H1 (cell line): ENCODE measurements at places on chromosomes 12 and 14.

GRCh38 chr12:109753054-109753401, 39.4 kb downstream of the FAM222A start:
- H3K27me3 ChIP-seq: no peaks in the 10 kb centered on the region
- no peaks in the 10 kb centered on the region for H3K36me3 ChIP-seq
- H3K27ac ChIP-seq: no peak overlapping the region
- no peak for DNase-seq
- H3K4me3 ChIP-seq: no peak overlapping the region
- peaks cover 2% of the 10 kb centered on the region for H3K4me1 ChIP-seq

DNA sequence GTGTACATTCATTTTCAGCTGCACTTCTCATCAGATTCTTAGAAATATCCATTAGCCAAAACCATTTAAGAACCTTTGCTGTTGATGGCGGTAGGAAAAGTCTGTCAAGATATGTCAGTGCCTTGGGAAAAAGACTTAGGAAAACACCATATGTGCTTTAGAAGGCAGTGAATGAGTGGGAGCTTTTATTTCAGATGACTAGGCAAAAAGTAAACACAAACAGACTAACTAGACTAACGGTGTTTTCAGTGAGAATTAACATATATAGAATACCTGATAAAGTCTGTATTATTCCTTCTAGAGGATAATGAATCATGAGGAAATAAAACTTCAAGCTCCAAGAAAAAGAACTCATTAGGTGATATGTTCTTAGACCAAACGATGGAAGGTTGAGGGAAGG, 418.9 kb downstream of the NAV3 start:
- no peak overlapping the region for H3K4me3 ChIP-seq
- H3K36me3 ChIP-seq: no peaks in the 10 kb centered on the region
- H3K27ac ChIP-seq: no peak overlapping the region
- no peaks in the 10 kb centered on the region for H3K27me3 ChIP-seq
- H3K4me1 ChIP-seq: no peaks in the 10 kb centered on the region

DNA sequence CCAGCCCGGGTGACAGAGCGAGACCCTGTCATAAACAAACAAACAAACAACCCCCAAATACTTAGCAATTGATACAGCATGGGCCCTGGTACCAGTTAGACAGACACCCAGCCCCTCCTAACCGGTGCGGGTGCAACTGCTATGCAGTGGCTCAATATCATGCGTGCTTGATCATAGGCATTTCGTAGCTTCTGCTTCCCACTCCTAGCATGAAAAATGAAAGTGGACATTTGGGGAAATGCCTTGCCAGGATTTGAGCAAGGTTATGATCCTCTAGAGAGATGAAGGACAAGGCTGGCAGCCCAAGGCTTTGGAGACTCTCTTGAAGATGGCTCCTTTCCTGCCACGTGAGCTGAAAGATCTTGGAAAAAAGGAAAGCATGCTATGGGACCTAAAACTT, 13.7 kb downstream of the FGF6 start:
- no peaks in the 10 kb centered on the region for H3K27me3 ChIP-seq
- H3K36me3 ChIP-seq: no peaks in the 10 kb centered on the region
- H3K4me1 ChIP-seq: no peaks in the 10 kb centered on the region
- no peak for DNase-seq
- no peak overlapping the region for H3K27ac ChIP-seq

DNA sequence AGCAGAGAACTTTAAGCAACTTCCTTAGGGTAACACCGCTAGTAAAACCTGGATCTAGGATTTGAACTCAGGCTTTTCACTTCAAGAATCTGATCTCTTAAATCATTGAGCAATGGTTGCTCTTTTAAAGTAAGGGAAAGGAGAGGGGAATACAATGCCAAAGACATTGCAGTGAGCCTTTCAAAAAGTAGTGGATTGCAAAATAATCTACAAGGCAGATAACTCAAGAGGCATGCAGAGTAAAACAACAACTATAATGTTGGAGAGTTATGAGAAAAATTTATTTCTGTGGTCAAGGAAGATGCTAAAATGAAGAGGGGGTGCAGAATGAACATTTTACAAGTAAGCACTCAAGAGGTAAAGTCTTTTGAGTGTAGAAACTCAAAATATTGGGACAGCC, 432.6 kb downstream of the C12orf50 start:
- no peaks in the 10 kb centered on the region for H3K27me3 ChIP-seq
- DNase-seq: no peak
- no peak overlapping the region for H3K27ac ChIP-seq
- no peaks in the 10 kb centered on the region for H3K4me1 ChIP-seq
- H3K36me3 ChIP-seq: no peaks in the 10 kb centered on the region

- no peaks in the 10 kb centered on the region for H3K36me3 ChIP-seq
- H3K27me3 ChIP-seq: no peaks in the 10 kb centered on the region
- H3K4me1 ChIP-seq: no peaks in the 10 kb centered on the region
- H3K4me3 ChIP-seq: no peak overlapping the region
- DNase-seq: no peak
- H3K27ac ChIP-seq: no peak overlapping the region
Measured at GRCh38 chr14:78683206-78683605, 513.0 kb downstream of the NRXN3 start.

- no peak overlapping the region for H3K4me3 ChIP-seq
- no peak overlapping the region for H3K27ac ChIP-seq
- H3K36me3 ChIP-seq: no peaks in the 10 kb centered on the region
- H3K27me3 ChIP-seq: no peaks in the 10 kb centered on the region
Measured at GRCh38 chr14:64098120-64098519, 196.1 kb downstream of the ESR2 start.

- H3K36me3 ChIP-seq: no peaks in the 10 kb centered on the region
- H3K27ac ChIP-seq: no peak overlapping the region
- peak; percentile 45 for DNase-seq
- H3K4me1 ChIP-seq: no peaks in the 10 kb centered on the region
- no peaks in the 10 kb centered on the region for H3K27me3 ChIP-seq
Measured at GRCh38 chr14:62546862-62547474, 498.3 kb downstream of the KCNH5 start.

- DNase-seq: no peak
- H3K27me3 ChIP-seq: no peaks in the 10 kb centered on the region
- H3K27ac ChIP-seq: no peak overlapping the region
- no peak overlapping the region for H3K4me3 ChIP-seq
- H3K36me3 ChIP-seq: no peaks in the 10 kb centered on the region
- H3K4me1 ChIP-seq: no peaks in the 10 kb centered on the region
Measured at GRCh38 chr12:34341362-34341733, 319.1 kb downstream of the ALG10 start.

GRCh38 chr12:112615196-112615595, 176.4 kb upstream of the RPH3A start:
- H3K27ac ChIP-seq: no peak overlapping the region
- no peaks in the 10 kb centered on the region for H3K36me3 ChIP-seq
- DNase-seq: no peak
- H3K27me3 ChIP-seq: peaks cover 1% of the 10 kb centered on the region; the same call in 1 of the 2 replicates
- no peak overlapping the region for H3K4me3 ChIP-seq

DNA sequence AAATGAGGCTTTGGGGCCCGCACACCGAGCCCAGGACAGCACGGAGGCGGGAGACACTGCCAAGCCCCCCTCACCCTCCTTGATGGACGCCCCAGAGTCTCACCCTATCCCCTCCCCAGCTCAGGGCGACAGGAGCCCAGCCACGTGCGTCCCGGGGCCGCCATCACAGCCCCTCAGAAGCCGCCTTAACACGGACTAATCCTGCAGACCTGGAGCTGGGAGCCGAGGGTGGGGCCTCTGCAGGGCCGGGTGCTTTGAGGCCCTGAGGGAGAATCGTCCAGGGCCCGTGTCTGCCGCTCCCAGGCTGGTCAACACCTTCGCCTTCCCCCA, 79.7 kb upstream of the FBRSL1 start:
- H3K27ac ChIP-seq: no peak overlapping the region
- no peaks in the 10 kb centered on the region for H3K4me1 ChIP-seq
- H3K27me3 ChIP-seq: peaks cover 4% of the 10 kb centered on the region; the same call in 1 of the 2 replicates
- H3K36me3 ChIP-seq: no peaks in the 10 kb centered on the region
- H3K4me3 ChIP-seq: no peak overlapping the region

DNA sequence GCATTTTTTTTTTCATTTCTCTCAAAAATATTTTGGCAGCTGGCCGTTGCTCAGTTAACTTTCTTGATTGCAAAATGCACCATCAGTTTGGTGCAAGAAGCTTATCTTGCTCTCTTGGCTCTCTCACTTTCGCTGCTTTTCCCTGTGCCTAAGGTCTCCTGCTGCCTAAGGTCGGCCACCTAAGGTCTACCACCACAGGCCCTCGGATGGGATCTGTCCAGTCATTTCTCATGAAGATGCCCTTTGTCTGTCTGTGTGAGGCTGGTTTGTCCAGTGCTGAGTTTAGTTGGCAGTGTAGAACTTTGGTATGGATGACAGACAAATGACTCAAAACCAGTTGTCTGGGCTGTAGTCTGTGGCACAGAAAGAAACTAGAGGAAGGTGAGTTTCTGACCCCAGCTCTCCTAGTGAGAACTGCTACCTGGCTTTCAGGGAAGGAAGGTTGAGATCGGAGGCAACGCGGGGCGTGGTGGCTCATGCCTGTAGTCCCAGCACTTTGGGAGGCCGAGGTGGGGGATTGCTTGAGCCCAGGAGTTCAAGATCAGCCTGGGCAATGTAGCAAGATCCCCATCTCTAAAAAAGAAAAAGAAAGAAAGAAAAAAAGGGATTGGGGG, 2.6 kb downstream of the MLXIP start:
- H3K27me3 ChIP-seq: peaks cover 21% of the 10 kb centered on the region
- H3K27ac ChIP-seq: no peak overlapping the region
- H3K36me3 ChIP-seq: no peaks in the 10 kb centered on the region
- no peak overlapping the region for H3K4me3 ChIP-seq

DNA sequence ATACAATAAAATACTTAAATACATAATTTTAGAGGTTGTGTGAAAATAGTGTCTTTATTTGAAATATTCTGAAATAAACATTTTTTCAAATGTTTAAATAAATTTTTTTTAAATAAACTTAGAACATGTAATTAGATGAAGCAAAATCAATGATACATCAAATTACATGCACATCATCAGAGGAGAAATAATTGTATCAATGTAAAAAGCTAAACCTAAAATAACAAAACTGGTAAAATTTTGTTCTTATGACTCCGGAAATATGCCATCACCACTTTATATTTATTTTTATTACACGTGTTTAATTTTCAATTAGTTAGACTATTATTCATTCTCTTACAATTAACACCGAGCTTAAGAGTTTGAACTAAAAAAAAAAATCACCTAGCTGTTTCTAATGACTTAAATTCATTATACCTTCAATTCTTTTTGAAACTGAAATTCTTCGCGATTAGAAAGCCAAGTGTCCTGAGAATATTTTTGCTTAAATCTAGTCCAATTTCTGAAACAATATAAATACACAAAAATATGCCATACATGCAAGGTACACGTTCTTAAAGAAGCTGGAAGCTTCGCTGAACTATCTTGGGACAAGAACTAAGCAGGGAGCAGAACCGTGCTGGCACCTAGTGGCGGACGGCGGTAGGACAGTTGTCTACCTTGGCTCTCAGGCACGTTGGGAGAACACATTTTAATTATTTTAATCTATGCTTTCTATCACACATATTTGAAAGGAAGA, 230.5 kb downstream of the SLC25A21 start:
- H3K4me1 ChIP-seq: no peaks in the 10 kb centered on the region
- H3K27ac ChIP-seq: no peak overlapping the region
- H3K36me3 ChIP-seq: no peaks in the 10 kb centered on the region
- peak; percentile 92 for DNase-seq

GRCh38 chr14:78829274-78829673, 659.1 kb downstream of the NRXN3 start:
- H3K4me3 ChIP-seq: no peak overlapping the region
- H3K4me1 ChIP-seq: no peaks in the 10 kb centered on the region
- no peaks in the 10 kb centered on the region for H3K27me3 ChIP-seq
- DNase-seq: no peak

GRCh38 chr12:69331519-69331908, 16.7 kb upstream of the LYZ start:
- no peaks in the 10 kb centered on the region for H3K36me3 ChIP-seq
- H3K27me3 ChIP-seq: no peaks in the 10 kb centered on the region
- H3K4me1 ChIP-seq: no peaks in the 10 kb centered on the region
- no peak overlapping the region; the same call in 1 of the 2 replicates for H3K27ac ChIP-seq

DNA sequence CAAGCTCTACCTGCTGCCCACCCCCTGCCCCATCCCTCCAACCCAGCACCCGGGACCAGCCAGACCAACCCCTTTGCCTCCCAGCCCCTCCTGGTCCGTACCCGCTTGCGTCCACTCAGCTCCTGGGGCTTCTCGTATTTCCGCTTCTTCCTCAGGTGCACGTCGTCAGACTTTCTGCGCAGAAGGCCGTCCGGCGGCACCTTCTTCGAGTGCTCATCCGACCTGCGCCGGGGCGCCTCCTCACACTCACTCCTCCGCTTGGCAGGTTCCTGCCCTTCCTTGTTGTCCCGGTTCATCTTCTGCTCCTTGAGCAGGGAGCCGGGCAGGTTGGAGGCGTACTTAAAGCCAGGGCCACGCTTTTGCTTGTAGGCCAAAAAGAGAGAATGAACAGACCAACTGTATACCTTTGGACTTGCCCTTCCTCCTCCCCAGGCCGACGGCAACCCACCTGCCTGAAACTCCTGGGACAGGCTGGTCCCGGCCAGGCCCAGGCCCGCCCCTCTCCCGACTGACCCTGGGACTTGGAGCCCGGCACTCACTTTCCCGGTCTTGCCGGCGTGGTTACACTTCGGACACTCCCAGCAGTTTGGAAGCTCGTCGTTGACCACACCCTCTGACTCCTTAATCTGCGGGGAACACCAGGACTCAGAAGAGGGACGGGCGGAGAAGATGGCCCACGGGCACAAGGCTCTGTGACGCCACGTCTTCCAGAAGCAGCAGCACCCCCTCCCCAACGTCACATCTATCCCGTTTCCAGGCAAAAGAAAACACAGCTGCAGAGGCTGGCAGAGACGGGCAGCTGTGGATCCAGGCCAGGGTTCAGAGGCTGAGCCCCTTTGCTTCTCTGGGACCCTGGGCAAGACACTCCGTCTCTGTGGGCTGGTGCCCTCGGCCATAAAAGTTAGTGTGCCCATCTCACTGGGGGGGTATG, 44.3 kb downstream of the RNF34 start:
- peak overlapping the region; percentile 56 for H3K27ac ChIP-seq
- H3K36me3 ChIP-seq: peaks cover 38% of the 10 kb centered on the region
- H3K27me3 ChIP-seq: no peaks in the 10 kb centered on the region
- H3K4me3 ChIP-seq: no peak overlapping the region
- no peaks in the 10 kb centered on the region; the same call in 1 of the 2 replicates for H3K4me1 ChIP-seq

- H3K27ac ChIP-seq: no peak overlapping the region
- no peaks in the 10 kb centered on the region for H3K36me3 ChIP-seq
- H3K27me3 ChIP-seq: no peaks in the 10 kb centered on the region
- DNase-seq: no peak
Measured at GRCh38 chr12:50211392-50212070, 44.4 kb upstream of the CERS5 start.

DNA sequence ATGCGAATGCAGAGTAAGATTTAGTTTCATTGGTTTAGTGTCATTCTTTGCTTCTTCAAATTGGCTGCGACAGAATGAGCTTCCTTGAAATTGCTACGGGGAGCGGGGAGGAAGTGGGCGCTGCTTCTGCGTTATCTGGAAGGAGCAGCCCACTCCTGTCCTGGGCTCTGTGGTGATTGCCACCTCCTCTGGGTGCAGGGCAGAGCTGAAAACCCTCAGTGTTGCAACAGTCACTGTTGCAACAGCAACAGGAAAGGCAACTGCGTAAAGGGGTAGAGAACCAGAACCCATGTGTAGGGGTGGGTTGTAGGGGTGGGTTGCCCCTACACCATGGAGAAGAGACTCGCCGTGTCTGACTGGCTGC, 57.7 kb downstream of the MAX start:
- H3K36me3 ChIP-seq: peaks cover 10% of the 10 kb centered on the region
- no peaks in the 10 kb centered on the region for H3K27me3 ChIP-seq
- H3K27ac ChIP-seq: no peak overlapping the region

- no peaks in the 10 kb centered on the region for H3K4me1 ChIP-seq
- no peak overlapping the region for H3K4me3 ChIP-seq
- H3K27me3 ChIP-seq: no peaks in the 10 kb centered on the region
- H3K36me3 ChIP-seq: no peaks in the 10 kb centered on the region
- DNase-seq: no peak
Measured at GRCh38 chr12:78101113-78101876, 270.6 kb downstream of the NAV3 start.
